ENCODE measurements at places on chromosomes 4 and X.

DNA sequence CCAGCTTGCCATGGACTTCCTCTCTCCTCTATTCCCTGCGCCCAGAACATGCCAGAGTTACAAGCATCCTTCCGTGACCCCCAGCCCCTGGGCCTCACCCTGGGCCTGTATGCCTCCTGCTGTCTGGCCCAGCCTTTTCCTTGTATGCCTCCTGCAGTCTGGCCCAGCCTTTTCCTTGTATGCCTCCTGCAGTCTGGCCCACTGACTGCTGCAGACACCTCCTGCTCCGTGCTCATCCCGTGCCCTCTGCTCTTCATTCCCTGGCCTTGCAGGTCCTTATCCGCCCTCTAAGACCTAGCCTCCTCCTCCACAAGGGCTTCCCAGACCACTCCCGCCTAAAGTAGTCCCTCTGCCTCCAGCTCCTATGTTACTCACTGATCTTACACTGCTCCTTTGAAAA, 44.2 kb downstream of the IRF2 start:
- DNase-seq = no peak

DNA sequence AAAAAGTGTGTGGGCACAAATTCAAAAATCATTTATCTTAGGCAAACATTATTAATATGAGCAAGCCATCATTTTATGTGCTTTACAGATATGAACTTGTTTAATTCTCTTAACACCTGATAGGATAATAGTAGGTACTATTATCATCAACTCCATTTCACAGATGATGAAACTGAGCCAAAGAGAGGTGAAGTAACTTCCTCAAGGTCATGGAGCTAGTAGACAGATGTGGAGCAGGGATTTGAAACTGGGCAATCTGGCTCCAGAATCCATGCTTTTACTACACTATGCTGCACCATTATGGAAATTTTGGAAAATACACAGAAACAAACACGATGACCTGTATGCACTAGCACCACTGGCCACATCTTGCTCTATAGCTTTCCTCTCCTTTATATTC, 1.0 kb upstream of the PIN4 start:
- no peak for DNase-seq

GRCh38 chrX:125205918-125206665, 113.6 kb upstream of the TEX13C start:
- DNase-seq = no peak

- no peak for DNase-seq
Observed at GRCh38 chrX:139851730-139852129, 81.1 kb downstream of the ATP11C start.

DNA sequence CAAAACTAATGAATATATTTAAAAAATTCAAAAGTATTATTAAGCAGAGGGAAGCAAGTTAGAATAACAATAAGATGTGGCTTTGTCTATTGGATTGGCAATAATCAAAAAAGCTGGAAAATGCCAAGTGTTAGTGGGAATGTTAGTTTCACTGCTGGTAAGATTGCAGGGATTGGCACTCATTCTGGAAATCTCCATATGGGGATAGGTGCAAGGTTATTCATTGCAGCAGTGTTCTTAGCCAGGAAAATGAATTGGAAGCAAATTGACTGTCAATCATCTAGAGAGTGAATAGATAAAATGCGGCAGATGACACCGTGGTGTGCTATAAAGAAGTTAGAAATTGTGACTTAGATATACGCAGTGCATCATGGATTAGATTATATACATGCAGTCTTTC, 1615.5 kb upstream of the PCDH7 start:
- DNase-seq = no peak

DNA sequence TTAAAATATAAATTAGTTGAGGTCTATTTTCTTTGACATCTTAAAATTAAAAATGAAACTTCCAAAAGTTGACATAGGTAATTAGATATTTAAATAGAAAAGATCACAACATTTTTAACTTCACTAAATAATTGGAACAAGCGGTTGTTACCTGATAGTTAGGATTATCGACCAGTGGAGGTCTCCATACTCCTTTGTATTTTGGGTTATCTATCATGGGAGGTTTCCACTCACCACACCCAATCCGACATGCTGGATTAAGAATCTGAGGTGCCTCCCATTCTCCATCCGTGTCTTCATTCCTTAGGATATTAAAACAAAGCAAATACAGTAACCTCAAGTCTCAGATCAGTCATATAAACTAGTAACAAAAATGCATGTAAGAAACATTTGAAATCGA, 22.2 kb downstream of the SCOC start:
- DNase-seq = no peak

GRCh38 chr4:121665371-121665770, 31.4 kb downstream of the ANXA5 start:
- DNase-seq = no peak
